ENCODE measurements at places on chromosomes 13 and 19.

DNA sequence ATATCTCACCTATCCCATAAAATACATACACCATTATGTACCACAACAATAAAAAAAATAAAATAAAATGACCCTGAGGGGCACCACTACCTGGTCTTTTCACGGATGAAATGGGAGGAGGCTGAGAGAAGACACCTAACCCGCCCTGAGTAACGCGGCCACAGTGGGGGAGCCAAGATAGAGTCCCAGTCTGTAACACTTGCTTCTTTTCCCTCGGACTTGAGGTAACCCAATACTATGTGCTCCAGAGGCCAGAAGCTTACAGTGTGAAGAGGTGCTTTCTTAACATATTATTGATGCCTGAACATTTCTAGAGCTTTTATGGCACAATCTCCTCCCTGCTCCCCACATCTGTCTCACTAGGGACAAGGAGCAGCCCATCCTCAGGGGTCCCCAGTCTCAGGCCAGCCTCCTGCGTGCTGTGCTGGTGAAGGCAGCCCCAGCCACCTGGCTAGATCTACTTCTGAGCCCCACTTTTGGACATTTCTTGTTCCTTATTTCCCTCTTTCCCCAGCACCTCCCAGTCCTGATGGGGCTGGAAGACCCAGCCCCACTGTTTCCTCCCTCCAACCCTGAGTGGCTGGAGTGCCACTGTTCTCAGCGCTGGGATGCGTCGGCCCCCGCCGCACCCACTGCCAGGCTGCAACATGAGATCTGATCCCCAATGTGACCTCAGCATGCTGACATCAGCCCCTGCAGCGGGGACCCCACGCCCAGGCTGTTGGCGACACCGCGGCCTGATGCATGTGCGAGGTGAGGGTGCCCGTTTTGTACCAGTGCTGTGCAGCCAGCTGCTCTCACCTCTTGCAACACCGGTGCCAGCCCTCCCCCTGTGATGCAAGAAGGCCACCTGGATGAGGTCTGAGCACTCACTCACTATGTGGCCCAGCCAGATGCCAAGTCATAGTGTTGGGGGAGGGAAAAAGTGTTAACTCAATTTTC is 143.3 kb downstream of the DCLK1 start:
- no peak for DNase-seq

- no peak for DNase-seq
Measured at GRCh38 chr13:36770741-36771140, 48.3 kb upstream of the RFXAP start.

DNA sequence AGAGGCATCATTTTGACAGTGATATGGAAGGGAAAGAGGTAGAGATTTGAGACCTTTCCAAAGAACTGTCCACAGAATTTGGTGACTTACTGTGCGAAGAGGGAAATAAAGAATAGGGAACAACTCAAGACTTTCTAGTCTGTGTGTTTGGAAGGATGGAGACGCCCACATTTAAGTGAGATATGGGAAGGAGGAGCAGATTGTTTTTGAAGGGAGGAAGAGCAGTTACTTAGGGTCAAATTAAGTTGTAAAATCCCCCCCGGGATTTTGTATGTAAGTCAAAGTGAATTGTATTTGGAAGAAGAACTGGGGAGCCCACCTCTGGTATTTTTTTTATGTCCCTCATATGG is 1.2 kb downstream of the USPL1 start:
- DNase-seq: no peak

DNA sequence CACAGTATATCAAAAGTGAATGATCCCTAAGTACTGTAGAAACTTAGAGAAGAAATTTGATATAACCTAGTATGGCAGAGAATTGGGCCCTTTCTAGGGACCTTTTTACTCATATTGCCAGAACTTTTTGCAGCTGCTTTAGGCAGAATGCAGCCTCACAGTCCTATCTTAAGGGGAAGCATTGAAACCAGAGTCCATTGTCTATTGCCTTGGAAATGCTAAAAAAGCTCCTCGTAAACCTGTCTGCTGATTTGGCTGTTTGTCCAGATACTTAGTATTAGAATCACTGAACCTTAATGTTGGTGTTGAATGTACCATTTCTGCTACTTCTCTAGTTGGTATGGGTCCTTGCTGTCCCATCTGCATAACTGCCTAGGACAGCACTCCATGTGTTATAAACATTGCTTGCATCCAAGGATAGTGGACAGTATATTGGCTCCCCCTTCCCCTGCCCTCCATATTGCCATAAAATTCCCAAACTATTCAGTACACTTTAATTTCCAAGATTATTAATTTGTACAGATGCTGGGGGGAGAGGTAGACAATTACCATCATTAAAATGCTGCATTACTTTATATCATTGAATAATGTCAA is 36.1 kb downstream of the LSM14A start:
- no peak for DNase-seq

DNA sequence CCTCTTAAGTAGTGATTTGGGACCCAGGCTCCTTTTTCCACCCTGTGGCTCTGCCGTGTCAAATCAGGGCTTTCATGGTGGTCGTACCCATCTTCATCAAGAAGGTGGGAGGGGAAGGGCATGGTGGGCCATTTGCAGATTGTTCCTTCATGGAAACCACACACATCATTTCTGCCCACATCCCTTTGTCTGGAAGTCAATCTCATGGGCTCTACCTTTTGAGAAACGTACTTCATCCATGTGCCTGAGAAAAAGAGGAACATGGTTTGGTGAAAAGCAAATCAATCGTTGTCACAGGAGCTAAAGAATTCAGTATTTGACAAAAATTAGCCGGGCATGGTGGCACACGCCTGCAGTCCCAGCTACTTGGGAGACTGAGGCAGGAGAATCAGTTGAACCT is 233.4 kb downstream of the FOXO1 start:
- DNase-seq: no peak

GRCh38 chr13:44759384-44760360 is 183.5 kb upstream of the TSC22D1 start:
- no peak for DNase-seq

- DNase-seq: peak; percentile 10
Measured at GRCh38 chr13:38417727-38418126, 68.1 kb downstream of the UFM1 start.

GRCh38 chr13:95533545-95534160 is 18.9 kb upstream of the CLDN10 start:
- no peak for DNase-seq

- DNase-seq: no peak
Measured at GRCh38 chr13:93709506-93710244, 483.1 kb downstream of the GPC6 start.

DNA sequence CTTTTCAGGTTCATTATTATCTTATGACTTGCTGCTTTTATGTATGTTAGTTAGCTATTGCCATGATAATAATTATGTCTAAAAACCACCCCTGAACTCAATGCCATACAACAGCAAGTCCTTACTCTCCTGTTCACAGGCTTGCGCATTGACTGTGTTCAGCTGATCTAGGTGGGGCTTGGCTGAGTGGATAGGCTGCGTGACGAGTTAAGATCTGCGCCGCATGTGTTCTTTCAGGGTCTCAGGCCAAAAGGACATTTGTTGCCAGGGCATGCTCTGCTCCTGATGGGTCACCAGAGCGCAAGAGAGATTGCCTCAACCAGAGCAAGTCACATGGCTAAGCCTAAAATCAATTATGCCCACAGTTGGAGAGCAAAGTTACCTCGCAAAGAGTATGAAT is 859 bp downstream of the ZNF568 start:
- DNase-seq: no peak

- no peak for DNase-seq
Measured at GRCh38 chr19:40785526-40785925, 7.5 kb downstream of the RAB4B start.

- no peak for DNase-seq
Measured at GRCh38 chr13:78976696-78977095, 317.7 kb upstream of the OBI1 start.

GRCh38 chr19:28602675-28603298 is 610.2 kb downstream of the UQCRFS1 start:
- no peak for DNase-seq

- DNase-seq: no peak
Measured at GRCh38 chr19:28984315-28984714, 228.6 kb downstream of the UQCRFS1 start.

- DNase-seq: no peak
Measured at GRCh38 chr13:113638806-113639205, 19.2 kb downstream of the ATP4B start.

DNA sequence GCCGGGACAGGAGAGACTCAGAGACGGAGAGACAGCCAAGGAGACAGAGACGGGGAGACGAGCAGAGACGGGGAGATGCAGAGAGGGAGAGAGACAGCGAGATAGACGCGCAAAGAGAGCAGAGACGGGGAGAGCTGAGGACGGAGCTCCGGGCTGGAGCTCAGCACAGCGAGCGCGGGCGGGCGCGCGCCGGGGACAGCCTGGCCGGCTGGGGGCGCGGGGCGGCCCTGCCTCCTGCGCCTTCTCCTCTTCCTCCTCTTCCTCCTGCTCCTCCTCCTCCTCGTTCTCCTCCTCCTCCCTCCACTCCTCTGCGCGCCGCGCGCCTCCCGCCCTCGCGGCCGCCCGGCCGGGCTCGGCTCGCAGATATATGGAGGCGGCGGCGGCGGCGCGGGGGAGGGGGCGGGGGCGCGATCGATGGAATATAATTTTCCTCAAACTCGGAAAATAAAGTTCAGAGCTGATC is at the start of gene ERFL:
ERFL (minus strand) TSS at position 229 of the 463 bp plus-strand sequence. CDS start 15,530 bp downstream, outside the sequence.
- no peak for DNase-seq

DNA sequence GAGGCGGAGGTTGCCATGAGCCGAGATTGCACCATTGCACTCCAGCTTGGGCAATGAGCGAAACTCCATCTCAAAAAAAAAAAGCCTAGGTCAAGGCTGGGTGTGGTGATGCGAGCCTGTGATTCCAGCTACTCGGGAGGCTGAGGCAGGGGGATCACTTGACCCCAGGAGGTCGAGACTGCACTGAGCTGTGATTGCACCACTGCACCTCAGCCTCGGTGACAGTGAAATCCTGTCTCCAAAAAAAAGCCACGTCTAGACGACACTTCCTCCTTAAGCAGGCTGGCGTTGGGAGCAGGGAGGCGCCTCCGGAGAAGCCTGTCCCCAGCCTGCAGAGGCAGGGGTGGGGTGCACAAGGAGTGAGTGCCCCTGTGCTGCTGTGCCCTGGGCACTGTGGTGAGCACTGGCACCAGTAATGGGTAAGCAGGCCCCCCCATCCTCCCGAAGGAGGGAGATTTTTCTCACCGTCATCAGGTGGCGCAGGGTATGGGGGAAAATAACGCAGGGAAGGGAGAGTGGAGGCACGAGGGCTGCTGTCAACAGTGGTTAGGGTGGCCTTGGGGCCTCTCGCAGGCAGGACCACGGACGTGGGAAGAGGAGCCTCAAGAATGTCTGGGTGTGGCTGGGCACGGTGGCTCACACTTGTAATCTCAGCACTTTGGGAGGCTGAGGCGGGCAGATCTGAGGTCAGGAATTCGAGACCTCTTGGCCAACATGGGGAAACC is 706 bp downstream of the P2RY11 start:
- peak; percentile 70 for DNase-seq

DNA sequence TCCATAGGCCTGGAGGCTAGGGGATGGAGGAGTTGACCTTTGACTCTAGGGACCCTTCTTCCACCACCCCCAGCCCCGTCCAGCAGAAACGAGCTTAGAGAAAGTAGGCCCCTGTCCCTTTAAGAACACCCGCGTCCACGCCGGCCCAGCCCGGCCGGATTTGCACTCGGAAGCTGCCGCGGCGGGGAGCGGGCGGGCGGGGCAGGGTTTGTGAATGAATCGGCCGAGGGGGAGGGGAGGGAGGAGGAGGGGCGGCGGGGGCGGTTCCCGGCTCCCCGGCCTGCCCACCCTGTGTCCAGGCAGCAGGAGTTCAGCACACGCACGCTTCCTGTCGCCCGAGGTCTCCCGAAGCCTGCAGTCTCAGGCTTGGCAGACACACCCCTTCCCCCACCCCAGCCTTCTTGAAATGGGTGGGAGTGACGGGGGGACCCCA is 1.5 kb downstream of the UNC13A start:
- DNase-seq: no peak

DNA sequence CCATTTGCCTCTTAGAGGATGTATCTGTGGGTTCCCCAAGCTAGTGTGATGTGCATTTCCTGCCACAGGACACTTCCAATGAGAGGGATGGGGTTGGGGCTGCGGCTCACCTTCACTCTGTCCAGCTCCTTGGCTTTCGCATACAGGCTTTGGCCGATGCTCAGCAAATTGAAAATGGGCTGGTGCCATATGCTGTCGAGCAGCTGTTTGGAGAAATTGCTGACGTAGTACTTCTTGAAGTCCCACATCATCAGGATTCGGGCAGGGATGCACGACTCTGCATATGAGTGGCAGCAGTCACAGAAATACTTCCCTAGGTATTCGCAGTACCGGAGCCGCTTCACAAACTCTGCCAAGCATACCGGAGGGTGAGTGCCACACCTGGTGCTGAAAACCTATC is 37.0 kb downstream of the RUBCNL start:
- DNase-seq: no peak

DNA sequence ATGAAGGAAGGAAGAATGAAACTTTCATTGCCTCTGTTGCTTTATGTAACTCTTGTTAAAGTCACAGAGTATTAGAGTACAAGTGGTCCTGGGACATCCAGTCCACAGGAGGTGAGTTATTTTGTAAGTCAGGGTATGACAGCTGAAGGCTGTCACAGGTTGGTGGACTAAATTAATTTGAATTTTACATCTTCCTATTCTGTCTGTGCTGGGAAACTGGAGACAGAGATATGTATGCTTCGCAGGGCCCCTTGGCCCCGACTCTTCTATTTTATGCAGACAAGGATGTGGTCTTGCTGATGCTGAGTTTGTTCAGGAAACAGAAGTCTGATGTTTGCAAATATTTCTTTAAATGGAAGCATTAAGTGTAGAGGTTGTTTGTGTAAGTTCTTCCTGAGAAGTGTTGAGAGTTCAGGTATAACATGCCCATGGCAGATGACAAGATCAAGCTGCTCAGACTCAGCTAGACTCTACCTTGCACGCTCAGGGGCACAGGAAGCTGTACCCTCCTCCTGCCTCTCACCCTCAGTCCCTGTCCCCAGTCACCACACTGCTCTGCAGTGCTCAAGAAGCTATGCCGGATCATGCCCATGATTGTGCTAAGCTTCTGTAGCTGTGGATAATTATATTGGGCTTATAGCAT is 23.4 kb downstream of the RASL11A start:
- no peak for DNase-seq

- no peak for DNase-seq
Measured at GRCh38 chr13:99985241-99985874, 3.8 kb downstream of the ZIC2 start.

DNA sequence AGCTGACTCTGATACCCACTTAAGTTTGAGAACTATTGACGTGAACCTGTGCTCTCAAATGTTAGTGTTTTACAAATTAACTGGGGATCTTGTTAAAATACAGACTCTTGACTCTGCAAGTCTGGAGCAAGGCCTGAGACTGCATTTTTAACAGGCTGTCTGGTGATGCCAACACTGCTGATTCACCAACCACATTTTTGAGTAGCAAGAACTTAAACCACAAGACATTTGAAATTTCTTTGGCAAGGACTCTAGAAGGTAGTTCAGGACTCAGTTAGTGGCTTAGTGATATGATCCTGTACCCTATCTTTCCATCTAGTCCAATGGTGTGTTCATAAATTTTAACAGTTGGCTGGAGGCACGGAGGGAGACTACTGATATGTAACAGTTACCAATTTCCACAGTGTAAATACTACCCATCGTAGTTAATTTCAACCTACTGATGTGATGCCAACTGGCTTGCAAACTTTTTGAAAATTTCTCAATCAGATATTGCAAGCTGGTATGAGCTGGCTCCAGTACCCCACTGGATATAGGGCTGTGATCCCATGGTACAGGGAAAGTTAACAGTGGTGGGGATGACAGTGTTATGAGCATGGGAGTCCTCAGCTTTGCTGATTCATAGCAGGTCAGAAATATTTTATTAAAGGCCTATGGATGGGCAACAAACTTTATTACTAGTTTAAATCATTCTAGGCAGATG is 255.1 kb downstream of the TBC1D4 start:
- peak; percentile 63 for DNase-seq

- DNase-seq: no peak
Measured at GRCh38 chr19:46950526-46951170, 69.0 kb upstream of the NPAS1 start.
